Panc1 (cell line): ENCODE measurements at places on chromosomes 6 and 20.

DNA sequence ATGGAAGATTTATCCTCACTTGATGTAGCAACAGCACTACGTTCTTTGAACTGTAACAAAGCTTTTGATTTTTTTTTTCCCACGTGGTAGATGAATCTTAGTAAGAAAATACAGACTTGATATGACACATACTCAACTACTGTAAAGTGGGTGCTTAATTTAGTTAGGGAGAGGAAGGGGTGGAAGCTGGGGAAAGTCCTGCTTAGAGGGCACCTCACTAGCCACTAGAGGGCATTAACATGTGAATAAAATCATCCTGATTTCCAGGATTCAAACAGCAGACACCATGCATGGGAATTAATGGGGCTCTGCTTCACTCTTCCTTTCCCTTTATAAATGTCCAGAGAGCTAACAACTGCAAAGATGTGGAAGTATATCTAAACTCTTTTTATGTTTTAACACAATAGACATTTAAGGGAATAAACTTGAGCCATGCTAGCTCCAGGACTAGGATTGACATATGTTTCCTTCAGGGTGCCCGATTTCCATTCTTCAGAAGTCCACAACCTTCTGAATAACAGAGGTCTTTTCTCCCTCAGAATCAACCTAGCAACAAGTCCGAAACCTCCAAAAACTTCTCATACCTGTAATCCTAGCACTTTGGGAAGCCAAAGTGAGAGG lies 250.1 kb downstream of the ATXN1 start:
- no peak overlapping the region for H3K4me3 ChIP-seq
- H3K27me3 ChIP-seq = no peaks in the 10 kb centered on the region
- peak; percentile 15 for DNase-seq
- no peaks in the 10 kb centered on the region for H3K36me3 ChIP-seq
- H3K27ac ChIP-seq = no peak overlapping the region

GRCh38 chr20:54539521-54540046 lies 64.2 kb downstream of the DOK5 start:
- no peaks in the 10 kb centered on the region for H3K27me3 ChIP-seq
- H3K4me3 ChIP-seq = no peak overlapping the region
- no peaks in the 10 kb centered on the region for H3K36me3 ChIP-seq
- no peak for DNase-seq
- H3K27ac ChIP-seq = no peak overlapping the region

- peaks cover 5% of the 10 kb centered on the region; the same call in 1 of the 2 replicates for H3K4me1 ChIP-seq
- no peaks in the 10 kb centered on the region for H3K27me3 ChIP-seq
- H3K27ac ChIP-seq = no peak overlapping the region
- H3K4me3 ChIP-seq = no peak overlapping the region
- H3K36me3 ChIP-seq = no peaks in the 10 kb centered on the region; the same call in 1 of the 2 replicates
These were observed 3.2 kb upstream of the RPP21 start for GRCh38 chr6:30341728-30342127.

DNA sequence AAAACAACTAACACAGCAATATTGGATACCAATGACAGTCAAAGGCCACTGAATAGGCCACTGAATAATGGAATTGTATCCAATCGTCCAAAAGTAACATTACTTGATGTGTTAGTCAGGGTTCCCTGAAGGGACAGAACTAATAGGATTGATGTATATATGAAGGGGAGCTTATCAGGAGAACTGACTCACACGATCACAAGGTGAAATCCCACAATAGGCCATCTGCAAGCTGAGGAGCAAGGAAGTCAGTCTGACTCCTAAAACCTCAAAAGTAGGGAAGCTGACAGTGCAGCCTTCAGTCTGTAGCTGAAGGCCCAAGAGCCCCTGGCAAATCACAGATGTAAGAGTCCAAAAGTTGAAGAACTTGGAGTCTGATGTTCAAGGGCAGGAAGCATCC lies 571.4 kb downstream of the PRKN start:
- no peaks in the 10 kb centered on the region for H3K27me3 ChIP-seq
- no peak for DNase-seq
- H3K27ac ChIP-seq = no peak overlapping the region
- H3K4me3 ChIP-seq = no peak overlapping the region
- no peaks in the 10 kb centered on the region for H3K36me3 ChIP-seq

DNA sequence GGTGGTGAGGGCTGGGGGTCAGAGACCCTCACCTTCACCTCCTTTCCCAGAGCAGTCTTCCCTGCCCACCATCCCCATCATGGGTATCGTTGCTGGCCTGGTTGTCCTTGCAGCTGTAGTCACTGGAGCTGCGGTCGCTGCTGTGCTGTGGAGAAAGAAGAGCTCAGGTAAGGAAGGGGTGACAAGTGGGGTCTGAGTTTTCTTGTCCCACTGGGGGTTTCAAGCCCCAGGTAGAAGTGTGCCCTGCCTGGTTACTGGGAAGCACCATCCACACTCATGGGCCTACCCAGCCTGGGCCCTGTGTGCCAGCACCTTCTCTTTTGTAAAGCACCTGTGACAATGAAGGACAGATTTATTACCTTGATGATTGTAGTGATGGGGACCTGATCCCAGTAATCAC lies 2.1 kb downstream of the HLA-G start:
- no peak overlapping the region for H3K4me3 ChIP-seq
- DNase-seq = no peak
- no peaks in the 10 kb centered on the region; the same call in 1 of the 2 replicates for H3K4me1 ChIP-seq
- H3K27me3 ChIP-seq = peaks cover 7% of the 10 kb centered on the region
- no peak overlapping the region for H3K27ac ChIP-seq
- H3K36me3 ChIP-seq = no peaks in the 10 kb centered on the region

GRCh38 chr6:139250296-139251044 lies 41.3 kb downstream of the TXLNB start:
- no peaks in the 10 kb centered on the region for H3K4me1 ChIP-seq
- no peaks in the 10 kb centered on the region for H3K27me3 ChIP-seq
- no peaks in the 10 kb centered on the region for H3K36me3 ChIP-seq

- no peak for DNase-seq
- no peaks in the 10 kb centered on the region for H3K27me3 ChIP-seq
- H3K27ac ChIP-seq = no peak overlapping the region
- H3K36me3 ChIP-seq = no peaks in the 10 kb centered on the region
- H3K4me3 ChIP-seq = no peak overlapping the region
These were observed 79.2 kb upstream of the BACH2 start for GRCh38 chr6:90375681-90376439.

- H3K4me1 ChIP-seq = no peaks in the 10 kb centered on the region
- H3K4me3 ChIP-seq = no peak overlapping the region
- H3K27ac ChIP-seq = no peak overlapping the region
- no peaks in the 10 kb centered on the region; the same call in 1 of the 2 replicates for H3K27me3 ChIP-seq
- DNase-seq = no peak
- no peaks in the 10 kb centered on the region for H3K36me3 ChIP-seq
These were observed 7.5 kb upstream of the PHACTR1 start for GRCh38 chr6:12709116-12709515.

DNA sequence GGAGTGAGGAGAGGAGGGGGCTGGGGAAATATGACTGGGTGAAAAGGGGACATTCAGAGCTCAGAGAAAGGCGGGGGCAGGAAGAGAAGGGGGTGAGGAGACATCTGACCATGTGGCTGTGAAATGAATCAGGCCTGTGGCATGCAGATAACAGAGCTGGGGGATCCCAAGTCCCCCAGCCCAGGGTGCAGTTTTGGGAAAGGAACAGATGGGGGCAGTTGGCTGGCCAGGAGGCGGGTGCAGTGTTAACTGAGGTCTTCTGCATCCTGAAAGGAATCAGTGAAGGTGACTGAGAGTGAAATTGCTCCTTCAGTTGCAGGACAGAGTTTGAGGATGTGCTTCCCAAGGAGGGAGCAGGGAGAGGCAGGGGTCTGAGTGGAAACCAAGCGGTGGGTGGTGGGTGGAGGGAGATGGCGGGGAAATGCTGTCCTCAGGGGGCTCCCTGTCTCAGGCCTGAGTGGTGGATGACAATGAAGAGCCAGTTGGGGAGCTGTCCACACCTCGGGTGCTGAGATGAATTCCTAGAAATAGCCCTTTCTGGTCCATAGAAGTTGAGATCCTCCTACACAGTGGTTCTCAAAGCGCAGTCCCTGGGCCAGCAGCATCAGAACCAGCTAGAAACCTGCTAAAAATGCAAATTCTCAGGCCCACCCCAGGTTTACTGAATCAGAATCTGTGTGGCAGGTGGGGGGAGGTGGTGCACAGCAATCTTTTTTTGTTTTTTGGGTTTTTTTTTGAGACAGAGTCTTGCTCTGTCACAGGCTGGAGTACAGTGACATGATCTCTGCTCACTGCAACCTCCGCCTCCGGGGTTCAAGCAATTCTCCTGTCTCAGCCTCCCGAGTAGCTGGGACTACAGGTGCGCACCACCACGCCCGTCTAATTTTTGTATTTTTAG lies 26.0 kb upstream of the CCDC167 start:
- H3K36me3 ChIP-seq = no peaks in the 10 kb centered on the region
- no peak overlapping the region for H3K27ac ChIP-seq
- H3K27me3 ChIP-seq = no peaks in the 10 kb centered on the region
- peaks cover 19% of the 10 kb centered on the region for H3K4me1 ChIP-seq
- no peak overlapping the region for H3K4me3 ChIP-seq

- H3K27me3 ChIP-seq = no peaks in the 10 kb centered on the region
- H3K36me3 ChIP-seq = no peaks in the 10 kb centered on the region
- no peak for DNase-seq
- no peak overlapping the region for H3K27ac ChIP-seq
- H3K4me3 ChIP-seq = no peak overlapping the region
These were observed 757 bp upstream of the SAMD3 start for GRCh38 chr6:130223508-130223907.

DNA sequence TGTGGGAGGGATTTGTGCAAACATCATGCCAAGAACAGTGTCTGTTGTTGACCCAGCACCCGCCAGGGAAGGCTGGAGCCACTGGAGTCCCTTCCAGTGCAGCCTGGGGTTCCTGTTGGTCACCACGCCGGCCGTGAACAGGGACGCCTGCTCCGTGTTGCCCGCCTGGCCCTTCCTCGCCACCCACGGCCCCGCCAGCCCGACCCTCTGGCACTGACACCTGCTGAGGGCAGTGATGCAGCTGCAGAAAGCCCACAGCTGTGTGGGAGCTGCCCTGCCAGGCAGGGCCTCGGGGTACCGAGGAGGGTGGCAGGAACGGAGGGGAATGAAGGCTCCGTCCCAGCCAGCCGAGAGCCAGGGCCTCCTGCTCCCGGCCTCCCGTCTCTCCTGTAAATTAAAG lies 75.5 kb upstream of the SLCO4A1 start:
- no peaks in the 10 kb centered on the region for H3K36me3 ChIP-seq
- no peak overlapping the region for H3K4me3 ChIP-seq
- DNase-seq = no peak
- peaks cover 19% of the 10 kb centered on the region for H3K4me1 ChIP-seq
- H3K27me3 ChIP-seq = no peaks in the 10 kb centered on the region
- H3K27ac ChIP-seq = no peak overlapping the region

GRCh38 chr6:18025596-18025995 lies 38.2 kb upstream of the KIF13A start:
- H3K36me3 ChIP-seq = no peaks in the 10 kb centered on the region
- DNase-seq = no peak
- H3K27me3 ChIP-seq = no peaks in the 10 kb centered on the region
- no peak overlapping the region for H3K27ac ChIP-seq

DNA sequence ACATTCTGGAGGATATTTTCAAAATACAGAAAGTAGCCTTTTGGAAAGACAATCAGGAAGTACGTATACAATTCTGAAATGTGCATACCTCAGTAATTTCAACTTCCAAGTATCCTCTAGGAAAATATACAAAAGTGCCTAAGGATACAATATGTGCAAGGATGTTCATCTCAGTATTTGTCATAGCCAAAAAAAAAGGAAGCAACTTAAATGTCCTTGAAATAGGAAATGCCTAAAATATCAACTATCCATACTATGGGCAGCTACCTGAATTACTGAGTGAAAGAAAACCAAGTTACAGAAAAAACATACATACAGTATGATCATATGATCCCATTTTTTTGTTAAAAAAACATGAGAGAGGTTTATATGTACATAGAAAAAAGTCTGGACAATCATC lies 1.5 kb downstream of the PPIL1 start:
- H3K27ac ChIP-seq = peak overlapping the region; percentile 95; the same call in 1 of the 2 replicates
- H3K27me3 ChIP-seq = no peaks in the 10 kb centered on the region
- peaks cover 16% of the 10 kb centered on the region for H3K4me1 ChIP-seq
- peaks cover 9% of the 10 kb centered on the region for H3K36me3 ChIP-seq
- DNase-seq = no peak

GRCh38 chr6:152209211-152209610 lies 401.7 kb downstream of the ESR1 start:
- H3K27me3 ChIP-seq = no peaks in the 10 kb centered on the region
- DNase-seq = no peak
- no peaks in the 10 kb centered on the region for H3K4me1 ChIP-seq
- no peak overlapping the region for H3K27ac ChIP-seq

- no peak for DNase-seq
- H3K36me3 ChIP-seq = no peaks in the 10 kb centered on the region; the same call in 1 of the 2 replicates
- no peaks in the 10 kb centered on the region; the same call in 1 of the 2 replicates for H3K27me3 ChIP-seq
- H3K27ac ChIP-seq = peak overlapping the region; percentile 82
These were observed 98.5 kb downstream of the LY86 start for GRCh38 chr6:6686748-6687601.

DNA sequence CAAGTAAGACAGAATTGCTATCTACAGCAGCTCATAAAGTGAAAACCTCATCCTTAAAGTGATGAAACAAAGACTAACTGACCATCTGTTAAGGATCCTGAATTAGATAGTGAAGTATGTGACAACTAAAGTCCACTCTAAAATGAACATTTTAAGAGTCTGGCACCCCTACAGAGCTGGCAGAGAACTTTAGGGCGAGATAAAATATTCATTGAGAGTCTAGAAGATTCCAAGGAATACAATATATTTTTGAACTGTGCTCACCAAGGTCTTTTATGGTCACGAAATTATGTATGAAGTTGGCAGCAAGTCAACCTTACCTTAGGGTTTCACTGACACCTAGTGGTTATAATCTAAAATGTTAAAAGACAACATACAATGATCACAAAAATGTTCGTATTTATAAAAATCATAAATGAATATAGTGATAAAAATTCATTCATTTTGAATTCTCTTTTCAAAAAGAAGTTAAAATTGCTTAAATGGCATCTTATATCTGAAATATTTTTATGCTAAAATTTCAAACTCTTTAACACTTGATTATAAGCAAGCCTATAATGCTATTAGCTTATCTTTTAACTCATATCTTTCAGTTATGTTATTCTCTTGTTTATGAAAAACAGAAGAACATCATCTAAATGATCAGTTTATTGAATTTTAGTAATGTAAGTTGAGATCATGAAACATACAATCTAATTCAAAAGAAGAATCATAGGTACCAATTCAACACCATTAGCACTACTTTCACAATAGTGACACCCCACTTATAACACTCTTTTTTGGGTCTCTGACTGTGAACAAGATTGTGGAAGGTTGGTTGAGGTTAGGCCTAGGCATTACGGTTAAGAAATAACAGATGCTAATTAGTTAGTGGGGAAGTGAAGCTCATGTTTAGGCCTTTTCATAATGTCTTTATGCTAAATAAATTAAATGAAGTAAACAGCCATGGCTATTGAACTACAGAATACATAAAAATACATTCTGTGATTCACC lies 27.5 kb downstream of the RSPH3 start:
- H3K27me3 ChIP-seq = no peaks in the 10 kb centered on the region
- no peak overlapping the region for H3K27ac ChIP-seq
- DNase-seq = peak; percentile 35
- no peaks in the 10 kb centered on the region for H3K4me1 ChIP-seq
- no peak overlapping the region for H3K4me3 ChIP-seq
